ENCODE measurements at places on chromosomes 5 and 9.

DNA sequence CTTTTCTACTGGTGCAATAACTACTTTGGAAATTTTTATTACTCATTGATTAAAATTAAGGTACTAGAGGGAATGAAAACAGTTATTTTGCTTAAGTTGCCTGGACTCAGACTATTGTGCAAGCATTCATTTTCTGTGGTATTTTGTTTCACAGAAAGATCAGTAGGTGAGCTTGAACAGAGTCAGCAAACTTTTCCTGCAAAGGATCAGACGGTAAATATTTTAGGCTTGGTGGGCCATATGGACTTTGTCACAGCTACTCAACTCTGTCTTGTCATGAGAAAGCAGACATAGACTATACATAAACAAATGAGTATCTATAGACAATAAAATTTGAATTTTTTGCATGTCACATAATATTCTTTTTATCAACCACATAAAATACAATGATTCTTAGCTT, 1036.4 kb downstream of the NR2F1-AS1 start:
- no peak for DNase-seq

- DNase-seq, result peak; percentile 75
Measured at GRCh38 chr5:149143470-149143869, 2.2 kb downstream of the ABLIM3 start.

DNA sequence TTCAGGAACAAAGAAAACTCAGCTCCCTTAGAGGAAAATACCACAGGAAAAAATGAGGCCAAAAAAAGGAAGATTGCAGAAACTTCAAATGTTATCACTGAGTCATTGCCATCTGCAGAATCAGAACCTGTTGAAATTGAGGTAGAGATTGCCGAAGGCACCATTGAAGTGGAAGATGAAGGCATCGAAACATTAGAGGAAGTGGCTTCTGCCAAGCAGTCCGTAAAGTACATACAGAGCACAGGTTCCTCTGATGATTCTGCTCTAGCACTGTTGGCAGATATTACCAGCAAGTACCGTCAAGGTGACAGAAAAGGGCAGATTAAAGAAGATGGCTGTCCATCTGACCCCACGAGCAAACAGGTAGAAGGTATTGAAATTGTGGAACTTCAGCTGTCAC, 30.8 kb upstream of the NIM1K start:
- DNase-seq, result no peak

- no peak for DNase-seq
Measured at GRCh38 chr5:8848366-8848765, 697.5 kb downstream of the SEMA5A start.

DNA sequence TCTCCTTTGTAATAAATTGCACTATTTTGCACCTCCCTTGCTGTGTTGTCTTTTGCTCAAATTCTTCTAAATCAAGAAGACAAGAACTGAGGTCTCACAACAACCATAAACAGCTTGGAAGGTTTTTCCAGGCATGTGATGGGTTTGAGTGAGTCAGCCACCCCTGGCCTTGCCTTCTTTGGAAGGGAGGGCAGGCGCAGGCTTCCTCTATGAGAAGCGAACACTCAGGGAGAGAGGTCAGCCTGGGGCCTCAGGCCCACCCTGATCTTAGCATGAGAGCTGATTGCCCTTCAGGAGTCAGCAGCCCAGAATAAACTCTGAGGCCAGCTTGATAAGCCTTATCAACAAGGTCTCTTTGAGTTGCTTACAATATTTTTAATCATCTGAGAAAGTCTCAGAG, 31.6 kb downstream of the S1PR3 start:
- DNase-seq, result no peak
